CD8-positive, alpha-beta memory T cell (primary cell): ENCODE measurements at places on chromosomes 5 and 9.

GRCh38 chr5:112087222-112087621 lies 330.2 kb upstream of the NREP start:
- no peak for DNase-seq

DNA sequence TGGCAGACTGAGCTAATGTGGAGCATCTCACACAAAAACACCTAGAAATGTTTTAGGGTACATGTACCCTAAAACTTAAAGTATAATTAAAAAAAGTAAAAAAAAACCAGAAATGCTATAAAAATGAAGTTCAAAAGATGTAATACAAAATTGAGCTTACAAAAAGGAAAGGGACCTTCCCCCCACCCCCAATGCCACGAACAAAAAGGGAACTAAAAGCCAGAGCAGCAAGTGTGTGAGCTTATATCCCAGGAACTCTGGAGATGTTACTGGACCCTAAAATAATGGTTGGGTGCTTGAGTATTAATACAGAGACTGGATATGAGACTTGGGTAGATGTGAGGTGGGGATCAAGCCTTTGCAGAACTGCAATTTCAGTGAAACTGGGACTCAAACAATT lies 11.0 kb downstream of the SPATA9 start:
- DNase-seq = no peak

DNA sequence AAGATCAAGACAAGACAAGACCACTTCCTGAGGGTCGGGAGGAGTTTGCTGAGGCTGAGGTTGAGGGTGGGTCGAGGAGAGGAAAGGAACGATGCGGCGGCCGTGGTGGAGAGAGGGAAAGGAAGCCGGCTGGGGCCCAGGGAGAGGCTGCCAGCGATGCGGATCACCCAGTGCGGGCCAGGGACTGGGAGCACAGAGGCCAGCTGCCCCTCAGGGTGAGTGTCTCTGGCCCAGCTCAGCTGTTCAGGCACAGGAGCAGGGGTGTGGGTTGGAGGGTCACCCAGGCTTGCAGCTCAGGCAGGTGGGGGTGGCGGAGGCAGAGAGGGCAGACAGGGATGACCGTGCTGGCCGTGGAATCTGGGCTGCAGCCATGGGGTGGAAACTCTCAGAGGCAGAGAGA lies 99.5 kb downstream of the FGF18 start:
- no peak for DNase-seq

DNA sequence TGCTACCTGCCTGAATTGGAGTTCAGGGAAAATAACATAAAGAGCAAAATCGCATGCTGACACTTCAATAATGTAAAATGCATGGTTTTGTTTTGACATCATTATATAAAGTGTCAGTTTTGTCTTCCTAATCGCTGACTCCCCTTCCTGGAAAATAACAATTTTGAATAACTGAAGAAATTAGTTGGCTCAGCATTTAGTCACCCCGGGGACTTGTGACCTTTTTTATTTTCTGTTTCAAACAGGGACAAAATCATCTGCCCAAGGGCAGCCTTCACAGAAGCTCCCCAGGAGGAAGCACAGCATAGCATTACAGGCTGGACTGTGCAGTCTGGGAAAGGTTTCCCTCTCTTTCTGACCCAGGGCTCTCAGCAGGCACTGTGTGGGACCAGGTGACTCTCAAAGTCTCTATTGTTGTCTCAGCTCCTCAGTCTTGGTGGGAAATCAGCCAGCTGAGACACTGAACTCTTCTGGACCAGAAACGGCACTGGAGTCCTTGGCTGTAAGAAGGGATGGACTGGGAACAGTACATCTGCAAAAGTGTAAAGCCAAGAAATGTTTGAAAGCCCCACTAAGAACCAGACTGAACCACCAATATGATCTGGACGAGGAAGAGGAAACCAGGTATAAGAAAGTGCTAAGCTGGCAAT lies 671.3 kb upstream of the KLF4 start:
- no peak for DNase-seq

GRCh38 chr9:131608493-131609037 lies 63.2 kb downstream of the PRRT1B start:
- no peak for DNase-seq

GRCh38 chr5:10607666-10608073 lies 43.8 kb downstream of the ANKRD33B start:
- no peak for DNase-seq

GRCh38 chr5:126597156-126597555 lies 2.1 kb upstream of the ALDH7A1 start:
- no peak for DNase-seq

- DNase-seq = no peak
Measured at GRCh38 chr5:20618340-20618739, 630.3 kb upstream of the CDH18 start.

DNA sequence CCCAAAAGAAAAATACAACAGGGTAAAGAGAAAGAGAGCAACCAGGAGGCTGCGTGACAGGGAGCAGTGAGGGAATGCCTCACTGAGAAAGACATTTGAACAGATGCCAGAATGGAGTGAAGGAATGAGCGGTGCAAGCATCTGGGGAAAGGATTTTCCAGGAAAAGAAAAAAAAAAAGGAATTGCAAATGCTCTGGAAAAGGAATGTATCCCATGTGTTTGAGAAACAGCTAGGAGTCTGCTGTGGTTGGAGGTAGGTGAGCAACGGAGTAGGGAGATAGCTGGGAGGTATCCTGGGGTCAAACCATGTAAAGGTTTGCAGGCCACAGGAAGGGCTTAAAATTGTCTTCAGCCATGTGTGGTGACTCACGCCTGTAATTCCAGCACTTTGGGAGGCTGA lies 23.6 kb upstream of the CEMIP2 start:
- no peak for DNase-seq

GRCh38 chr9:125784286-125785049 lies 37.3 kb downstream of the PBX3 start:
- no peak for DNase-seq

DNA sequence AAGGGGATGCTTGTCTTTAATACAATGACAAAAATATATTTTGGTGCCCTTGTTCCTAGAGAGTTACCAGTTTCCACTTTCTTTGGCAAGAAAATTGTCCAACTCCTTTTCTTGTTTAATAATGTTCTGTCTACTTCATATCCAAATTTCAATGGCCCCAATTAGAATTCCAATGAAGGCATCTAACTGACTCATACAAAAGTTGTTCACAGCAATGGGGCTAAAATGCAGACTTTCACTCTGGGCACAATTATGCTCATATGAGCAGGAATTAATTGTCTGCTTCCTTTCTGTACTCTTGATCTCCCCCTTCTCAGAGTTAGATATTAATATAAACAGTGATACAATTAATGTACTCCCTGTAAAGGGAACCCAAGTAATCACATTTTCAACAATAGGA lies 42.1 kb upstream of the ZNF622 start:
- no peak for DNase-seq

DNA sequence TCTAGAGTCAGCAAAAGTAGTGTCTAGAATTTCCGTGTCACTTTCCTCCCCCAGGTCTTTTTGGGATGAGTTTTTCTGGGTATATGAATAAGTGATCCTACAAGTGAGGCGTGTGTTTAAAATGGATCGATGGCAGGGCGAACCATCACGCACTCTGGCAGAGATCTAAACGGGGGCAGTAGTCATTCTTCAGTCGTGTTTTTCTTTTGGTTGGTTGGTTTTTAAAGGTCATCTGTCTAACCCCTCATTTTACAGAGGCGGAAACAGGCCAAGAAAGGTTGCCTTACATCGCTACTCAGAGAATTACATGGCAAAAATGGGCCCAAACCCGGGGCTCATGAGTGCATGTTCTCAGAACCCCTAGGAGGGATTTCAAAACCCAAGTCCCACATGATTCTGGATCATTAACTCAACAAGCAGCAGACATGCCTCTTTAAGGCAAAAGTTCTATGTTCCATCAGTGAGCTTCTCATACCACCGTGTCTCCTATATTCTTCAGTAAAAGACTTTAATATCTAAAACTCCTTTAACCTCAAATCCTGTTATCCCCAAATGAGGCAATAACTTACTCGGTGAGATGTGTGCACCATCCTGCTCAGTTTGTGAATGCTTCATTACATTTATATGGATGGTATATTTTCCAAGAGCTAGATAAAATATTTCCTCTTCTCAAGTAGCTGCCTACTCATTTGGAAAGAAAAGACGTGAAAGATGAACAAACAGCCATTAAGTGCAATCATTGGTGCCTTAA lies 145.8 kb downstream of the AOPEP start:
- no peak for DNase-seq
